ENCODE measurements at places on chromosomes 4 and X.

- no peak for DNase-seq
Measured at GRCh38 chrX:13305108-13305507, 14.7 kb downstream of the ATXN3L start.

DNA sequence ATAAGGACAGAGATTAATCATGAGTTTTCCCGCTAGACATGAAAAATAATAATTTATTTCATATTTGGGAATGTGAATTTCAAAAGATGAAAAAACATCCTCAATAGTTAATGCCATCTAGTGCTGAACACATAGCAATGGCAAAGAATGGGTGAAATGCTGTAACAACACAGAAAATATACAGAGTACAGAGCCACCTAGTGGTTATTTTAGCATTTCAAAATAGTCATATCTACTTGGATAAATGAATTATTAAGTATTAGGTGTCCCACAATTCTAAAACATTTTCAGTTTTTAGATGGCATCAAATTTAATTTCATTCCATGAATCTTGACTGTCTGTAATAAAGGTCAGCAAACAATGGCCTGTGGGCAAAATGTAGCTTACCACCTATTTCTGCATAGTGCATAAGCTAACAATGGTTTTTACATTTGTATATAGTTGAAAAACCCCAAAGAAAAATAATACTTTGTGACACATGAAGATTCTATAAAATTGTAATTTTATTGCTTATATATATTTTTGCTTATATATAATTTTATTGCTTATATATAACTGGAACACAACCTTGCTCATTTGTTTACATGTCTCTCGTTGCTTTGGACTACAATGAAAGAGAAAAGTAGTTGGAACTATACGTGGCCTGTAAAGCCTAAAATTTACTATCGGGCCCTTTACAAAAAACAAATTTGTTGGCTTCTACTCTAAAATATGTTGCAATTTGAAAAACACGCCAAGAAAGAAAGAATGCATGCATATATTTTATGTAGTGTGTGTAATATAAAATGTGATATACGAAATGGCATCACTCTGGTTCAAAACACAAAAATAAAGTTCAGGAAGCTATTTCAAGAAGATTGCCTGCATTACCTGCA, 99.1 kb upstream of the FAM47C start:
- DNase-seq, result peak; percentile 24

- DNase-seq, result no peak
Measured at GRCh38 chr4:88846206-88846790, 148.7 kb upstream of the NAP1L5 start.

DNA sequence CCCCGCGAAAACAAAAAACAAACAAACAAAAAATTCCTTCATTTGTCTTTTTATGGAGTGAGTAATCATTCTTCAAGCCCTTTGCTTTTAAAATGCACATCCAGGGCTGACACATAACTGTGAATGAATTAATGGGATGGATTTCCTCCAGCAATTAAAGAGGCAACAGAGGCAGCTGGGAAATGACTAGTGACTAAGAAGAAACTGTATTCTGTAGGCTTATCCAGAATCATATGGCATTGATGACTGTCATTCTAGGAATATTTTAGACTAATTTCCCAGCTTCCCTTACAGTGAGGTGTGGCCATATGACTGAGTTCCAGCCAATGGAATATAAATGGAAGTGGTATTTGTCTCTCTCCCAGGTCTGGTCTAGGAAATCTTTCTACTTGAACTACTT, 46.8 kb upstream of the PDE5A start:
- DNase-seq, result no peak

DNA sequence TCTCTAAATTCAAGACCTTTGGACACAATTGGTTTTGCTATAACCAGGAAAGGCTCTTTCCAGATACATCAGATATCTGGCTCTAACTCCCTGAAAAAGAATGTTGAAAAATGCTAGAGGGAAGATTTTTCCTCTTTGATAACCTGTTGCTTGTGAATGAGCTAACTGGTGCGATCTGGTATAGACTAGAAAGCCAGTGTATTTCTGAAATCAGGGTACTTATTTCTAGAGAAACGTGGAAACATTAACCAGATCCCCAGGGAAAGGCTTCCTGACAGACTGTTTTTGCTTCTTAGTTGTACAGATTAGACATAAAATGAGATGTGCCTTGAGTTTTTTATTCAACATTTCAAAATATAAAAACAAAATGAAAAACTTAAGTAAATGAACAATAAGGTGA, 107.7 kb downstream of the NPNT start:
- DNase-seq, result no peak

DNA sequence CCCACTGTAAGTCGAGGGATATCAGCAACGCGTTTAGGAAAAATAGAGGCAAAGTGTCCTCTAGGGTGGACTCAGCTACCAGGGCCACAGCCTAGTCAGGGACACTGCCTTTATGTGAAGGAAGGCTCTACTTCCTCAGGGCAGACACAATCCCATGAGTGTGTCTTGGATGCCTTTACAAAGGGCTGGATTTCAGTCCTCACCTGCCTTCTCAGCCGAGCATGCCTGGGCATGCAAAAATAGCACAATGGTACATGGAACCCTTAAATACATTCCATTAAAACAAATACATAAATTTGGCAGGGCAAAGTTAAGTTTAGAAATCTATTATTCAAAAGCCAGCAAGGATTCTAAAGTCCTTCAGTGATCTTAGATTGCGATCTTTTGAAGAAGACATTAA, 51.1 kb downstream of the DMD start:
- no peak for DNase-seq

GRCh38 chr4:134883831-134884449, 682.4 kb upstream of the PABPC4L start:
- DNase-seq, result no peak

DNA sequence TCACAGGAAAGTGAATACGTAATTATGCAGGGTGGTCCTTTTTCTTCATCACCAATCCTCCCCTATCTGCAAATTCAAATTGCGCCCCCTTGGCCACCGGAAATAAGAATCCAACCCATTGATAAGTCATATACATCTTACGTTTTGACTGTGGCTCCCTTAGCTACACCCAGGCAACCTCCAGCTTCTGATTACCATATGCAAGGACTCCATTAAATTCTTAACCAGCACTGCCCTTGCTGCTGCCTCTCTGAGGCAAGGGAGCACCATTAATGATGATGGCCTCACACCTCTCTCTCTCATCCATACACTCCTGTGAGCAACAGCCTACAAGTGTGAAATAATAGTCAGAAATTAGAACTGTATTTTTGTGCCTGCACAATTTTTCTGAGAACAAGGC, 106.0 kb upstream of the NOCT start:
- no peak for DNase-seq

- no peak for DNase-seq
Measured at GRCh38 chrX:150642423-150642822, 50.8 kb upstream of the MTMR1 start.

- DNase-seq, result no peak
Measured at GRCh38 chrX:107978707-107979307, 3.4 kb downstream of the TEX13B start.

DNA sequence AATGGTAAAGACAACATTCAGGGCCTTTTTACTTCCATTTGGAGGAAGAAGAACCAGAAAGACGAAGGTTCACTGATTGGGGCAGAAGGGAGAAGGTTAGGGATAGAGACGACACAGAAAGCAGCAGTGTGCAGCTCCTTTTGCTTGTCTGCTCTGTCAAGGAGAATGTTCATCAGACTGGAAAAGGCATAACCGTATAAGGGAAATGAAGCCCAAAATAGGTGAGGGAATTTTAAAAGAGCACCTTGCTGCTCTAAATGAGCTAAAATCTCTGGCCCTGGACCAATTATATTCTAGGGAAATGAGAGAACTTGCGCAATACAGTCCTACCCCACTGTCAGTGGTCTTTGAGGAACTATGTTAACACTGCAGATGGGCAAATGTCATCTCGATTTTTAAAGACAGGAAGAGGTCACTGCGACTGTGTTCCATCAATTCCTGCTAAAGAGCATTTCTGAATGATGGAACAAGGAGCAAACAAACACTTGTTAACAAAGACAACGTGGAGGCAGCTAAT, 909.8 kb upstream of the FTHL17 start:
- DNase-seq, result no peak

- no peak for DNase-seq
Measured at GRCh38 chrX:10457092-10457491, 163.3 kb downstream of the MID1 start.

- no peak for DNase-seq
Measured at GRCh38 chr4:137025484-137026059, 506.7 kb downstream of the PCDH18 start.

DNA sequence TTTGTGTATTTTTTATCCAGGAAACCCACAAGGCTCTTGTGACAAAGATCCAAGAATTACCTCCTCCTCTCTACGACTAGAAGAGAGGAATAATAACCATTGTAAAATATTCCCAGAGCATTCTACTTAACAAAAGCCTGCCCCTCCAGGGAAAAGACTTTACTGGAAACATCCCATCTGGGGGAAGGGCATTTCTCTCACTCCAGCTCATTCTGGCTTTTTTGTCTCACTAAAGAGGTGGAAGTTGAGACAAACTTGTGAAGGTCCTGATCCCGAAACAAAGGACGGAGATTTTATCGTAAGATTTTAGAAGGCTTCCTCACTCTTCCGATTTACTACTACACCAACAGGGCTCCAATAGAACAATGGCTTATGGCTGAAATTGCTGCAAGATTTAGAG, 692.0 kb upstream of the GRID2 start:
- DNase-seq, result no peak

DNA sequence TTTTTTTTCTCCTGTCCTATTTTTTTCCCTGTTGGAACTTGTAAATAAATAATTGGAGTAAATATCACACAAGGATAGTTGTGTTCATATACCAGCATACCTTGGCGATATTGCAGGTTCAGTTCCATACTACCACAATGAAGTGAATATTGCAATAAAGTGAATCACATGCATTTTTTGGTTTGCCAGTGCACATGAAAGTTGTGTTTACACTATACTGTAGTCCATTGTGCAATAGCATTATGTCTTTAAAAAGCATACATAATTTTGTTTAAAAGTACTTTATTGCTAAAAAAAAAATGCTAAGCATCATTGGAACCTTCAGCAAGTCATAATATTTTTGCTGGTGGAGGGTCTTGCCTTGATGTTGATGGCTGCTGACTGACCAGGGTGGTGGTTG, 88.6 kb downstream of the GSTCD start:
- DNase-seq, result no peak

DNA sequence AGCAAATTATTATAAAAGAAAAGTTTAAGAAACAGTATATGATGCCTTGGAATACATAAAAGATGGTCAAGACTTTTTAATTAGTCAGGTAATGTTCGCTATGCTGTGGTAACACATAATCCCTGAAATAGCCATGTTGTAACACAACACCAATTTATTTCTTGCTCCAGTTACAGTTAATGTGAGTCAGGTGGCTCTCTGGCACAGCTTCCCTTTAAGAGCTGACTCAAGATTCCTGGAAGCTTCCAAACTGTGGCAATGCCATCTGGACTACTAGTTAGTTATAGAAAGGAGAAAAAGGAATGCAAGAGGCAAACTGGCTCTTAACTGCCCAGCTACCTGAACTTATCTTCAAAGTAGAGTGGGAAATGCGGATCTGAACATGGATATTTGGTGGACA, 210.5 kb downstream of the CHM start:
- no peak for DNase-seq

DNA sequence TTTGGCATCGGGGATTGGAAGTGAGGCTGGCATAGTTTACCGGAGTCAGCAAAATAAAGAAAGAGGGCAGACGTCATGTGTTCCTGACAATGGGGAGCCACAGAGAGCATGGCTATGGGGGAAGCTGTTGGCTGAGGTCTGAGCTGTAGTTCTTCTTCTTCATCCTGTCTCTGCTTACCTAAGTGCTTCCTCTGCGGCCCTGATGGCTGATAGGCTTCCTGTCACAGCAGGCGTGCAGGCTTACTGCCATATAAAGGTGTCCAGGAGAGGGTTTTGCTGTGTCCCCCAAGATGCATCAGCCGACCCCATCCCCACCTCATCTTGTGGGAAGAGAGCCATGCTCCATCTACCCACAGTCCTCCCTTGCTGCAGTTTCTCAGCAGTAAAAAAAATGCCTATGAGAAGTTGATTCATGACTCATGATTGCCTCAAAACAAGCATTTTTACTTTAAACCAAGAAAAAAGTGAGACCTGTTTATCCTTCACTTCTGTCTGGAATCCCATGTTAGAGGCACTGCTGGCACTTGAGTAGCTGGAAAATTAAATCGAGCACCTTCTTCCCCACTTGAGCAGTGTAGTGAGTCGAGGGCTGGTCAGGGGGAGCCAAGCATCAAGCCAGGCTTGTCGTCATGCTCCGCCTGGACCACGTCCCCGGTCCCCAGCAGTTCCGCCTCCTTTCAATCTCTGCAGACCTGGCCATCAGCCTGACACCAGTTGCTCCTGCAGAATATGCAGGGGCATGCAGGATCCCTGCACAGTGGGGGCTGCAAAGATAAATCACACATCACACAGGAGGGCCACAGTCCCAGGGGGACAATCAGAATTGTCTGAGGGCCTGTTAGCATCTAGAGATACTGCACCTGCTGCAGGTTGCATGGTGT, 237.8 kb downstream of the EVC2 start:
- no peak for DNase-seq

- no peak for DNase-seq
Measured at GRCh38 chr4:23991444-23991843, 101.6 kb upstream of the PPARGC1A start.

- no peak for DNase-seq
Measured at GRCh38 chr4:6189511-6189910, 10.8 kb downstream of the JAKMIP1 start.

DNA sequence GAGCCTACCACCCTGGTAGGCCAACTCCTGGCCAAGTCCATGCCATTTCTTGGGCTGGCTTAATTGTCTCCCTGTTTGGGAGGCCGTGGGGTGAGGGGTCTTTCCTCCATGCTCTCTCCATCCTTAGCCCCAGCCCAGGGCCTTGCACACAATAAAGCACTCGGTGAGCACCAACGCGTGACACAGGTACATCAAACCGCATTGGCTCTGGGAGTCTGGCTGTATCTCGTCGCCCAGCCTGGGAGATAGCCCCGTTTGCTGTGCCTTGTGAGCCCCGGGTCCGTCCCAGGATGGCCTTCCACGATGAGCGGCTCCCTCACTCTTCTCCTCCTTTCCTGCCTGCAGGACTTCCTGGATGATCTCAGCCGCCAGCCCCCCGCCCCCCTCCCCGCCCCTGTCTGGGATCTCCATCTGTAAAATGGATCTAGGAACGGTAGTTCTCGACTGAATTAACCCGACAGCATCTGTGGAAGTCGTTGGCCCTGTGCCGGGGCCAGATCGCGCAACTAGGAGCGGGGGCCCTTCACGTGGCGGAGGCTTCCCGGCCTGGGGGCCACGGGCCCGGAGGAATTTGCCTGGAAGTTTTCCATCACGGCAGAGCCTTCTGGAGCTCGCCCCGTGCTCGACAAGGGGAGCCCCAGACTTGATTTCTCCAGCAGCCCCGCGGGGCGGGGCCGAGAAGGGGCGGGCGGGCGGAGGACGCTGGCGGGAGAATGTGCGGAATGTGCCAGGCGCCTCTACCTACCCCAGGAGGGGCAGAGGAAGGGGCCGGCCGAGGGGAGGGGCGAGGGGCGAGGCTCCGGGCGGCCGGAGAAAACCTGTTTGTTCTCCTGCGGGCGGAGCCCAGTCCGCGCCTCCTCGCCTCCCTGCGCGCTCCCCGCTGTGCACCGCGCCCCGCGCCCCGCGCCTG, at the start of gene ZNF185:
Gene ZNF185 (plus strand): TSS at position 846 of the 910 bp plus-strand sequence. CDS start 16,423 bp downstream, outside the sequence.
- DNase-seq, result no peak

- no peak for DNase-seq
Measured at GRCh38 chr4:69936566-69936965, 5.7 kb downstream of the CSN1S1 start.
